ENCODE measurements at places on chromosomes 11 and 22.

GRCh38 chr11:118198370-118198769, 21.9 kb upstream of the SCN2B start:
- DNase-seq: peak; percentile 67

DNA sequence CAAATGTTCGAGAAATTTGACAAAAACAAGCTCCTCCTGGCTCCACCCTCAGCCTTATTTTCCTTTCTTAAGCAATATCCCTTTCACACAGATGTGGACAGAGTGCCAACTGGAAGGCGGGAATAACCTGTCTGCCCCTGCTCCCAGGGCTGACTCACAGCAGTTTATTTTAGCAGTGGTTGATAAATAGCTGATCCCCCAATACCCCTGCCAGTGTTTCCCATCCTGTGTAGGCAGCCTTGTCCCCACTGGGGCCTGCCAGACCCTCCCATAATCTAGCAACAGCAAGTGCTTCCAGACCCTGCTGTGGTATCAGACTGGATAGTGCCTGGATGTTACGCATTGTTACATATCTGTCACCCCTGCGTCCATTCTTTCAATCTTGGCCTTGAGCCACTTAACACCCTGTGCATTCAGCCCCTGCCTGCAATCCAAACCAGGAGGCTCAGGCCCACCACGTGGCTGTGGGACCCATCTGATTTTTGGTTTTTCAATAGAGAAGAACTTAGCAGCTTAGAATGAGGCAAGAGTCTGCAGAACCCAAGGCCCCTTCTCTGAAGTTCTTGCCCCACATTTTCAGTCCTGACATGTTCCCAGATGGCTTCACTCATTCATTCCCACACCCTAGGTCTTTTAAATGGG, 53.7 kb downstream of the PARVA start:
- peak; percentile 96 for DNase-seq

DNA sequence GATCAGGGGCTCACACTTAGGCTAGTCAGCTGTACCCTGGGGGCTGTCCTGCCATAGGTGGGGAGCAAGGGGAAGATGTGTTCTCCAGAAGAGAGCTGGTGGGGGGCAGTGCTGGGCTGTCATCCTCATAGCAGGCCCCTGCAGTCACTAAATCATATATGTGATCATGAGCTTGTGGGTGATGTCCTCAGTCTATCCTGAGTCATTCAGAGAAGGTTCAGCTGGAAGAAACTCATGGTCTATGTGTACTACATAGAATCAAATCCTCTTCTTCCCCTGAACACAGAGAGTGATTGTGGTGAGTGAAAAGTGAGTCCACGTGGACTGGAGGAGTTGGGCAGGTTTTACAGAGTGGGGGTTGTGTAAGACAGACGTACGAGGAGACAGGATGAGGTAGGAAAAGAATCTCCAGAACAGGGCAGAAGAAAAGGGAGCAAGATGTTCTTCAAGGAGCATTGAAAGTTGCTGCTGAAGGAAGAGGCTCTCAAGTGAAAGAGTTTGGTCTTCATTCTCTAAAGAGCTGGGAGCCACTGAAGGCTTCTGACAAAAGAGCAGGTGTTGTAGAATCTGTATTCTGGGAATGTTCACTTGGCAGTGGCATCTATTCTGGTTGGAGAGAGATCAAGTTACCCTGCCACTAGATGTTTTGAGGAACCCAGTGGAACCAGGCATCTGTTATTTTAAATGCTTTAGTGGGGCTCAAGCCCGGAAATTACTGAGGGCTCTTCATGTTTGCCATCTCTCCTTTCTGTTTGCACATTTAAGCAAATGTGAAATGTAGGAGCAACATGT, 68.9 kb downstream of the C22orf31 start:
- no peak for DNase-seq

DNA sequence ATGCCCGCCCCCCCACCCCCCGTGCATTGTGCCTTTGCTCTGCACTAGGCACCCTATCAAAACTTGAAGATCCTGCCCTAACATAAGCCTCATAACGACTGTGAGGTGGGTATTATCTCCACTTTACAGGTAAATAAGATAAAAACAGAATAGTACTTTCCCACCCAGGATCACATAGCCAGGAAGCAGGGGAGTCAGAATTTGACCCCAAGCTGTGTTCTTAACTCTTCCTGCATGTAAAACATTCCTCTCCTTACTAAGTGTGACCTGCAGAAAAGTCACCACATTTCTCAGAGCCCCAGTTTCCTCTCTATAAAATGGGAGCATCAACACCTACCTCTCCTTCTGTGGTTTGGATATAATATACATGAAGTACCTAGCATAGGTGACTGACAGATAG, 18.2 kb upstream of the ANKK1 start:
- DNase-seq: no peak

GRCh38 chr11:102382384-102382783, 35.4 kb downstream of the BIRC2 start:
- DNase-seq: no peak

DNA sequence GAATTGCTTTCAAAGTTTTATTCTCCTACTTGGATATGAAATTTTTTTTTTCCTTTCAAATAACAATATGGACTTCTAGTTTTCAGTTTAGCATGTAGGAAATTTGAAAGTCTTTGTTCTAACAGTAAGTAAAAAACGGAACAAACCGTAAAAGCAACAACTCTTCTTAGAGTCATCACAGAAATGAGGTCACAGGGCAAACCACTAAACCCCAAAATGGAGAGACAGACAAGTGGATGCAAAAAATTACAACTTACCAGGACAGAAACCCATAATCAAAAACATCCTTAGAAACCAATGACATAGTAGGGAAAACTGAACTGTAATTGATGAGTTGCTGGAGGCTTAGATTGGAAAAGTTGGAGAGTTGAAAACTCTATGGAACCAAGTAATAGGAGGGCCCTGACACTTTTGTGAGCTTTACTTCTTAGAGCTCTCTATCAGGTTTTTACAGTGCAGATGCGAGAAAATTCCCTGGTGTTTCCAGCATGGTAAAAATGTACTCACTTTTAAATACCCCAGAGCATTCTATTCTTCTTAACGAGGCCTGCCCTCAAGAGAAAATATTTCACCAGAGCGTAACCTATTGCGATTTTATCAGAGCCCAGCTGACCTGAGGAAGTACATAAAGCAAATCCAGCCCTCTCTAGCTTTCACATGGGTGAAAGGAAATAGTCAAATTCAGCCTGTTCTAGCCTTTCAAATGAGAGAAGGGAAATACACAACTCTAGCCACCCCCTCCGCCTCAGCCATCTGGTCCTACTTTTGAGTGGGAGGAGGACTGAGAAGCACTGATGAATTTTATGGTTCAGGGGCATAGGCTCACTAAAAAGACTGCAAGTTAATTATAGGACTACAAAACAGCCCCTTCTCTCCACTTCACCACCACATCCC, 39.1 kb downstream of the CASP12 start:
- DNase-seq: no peak

DNA sequence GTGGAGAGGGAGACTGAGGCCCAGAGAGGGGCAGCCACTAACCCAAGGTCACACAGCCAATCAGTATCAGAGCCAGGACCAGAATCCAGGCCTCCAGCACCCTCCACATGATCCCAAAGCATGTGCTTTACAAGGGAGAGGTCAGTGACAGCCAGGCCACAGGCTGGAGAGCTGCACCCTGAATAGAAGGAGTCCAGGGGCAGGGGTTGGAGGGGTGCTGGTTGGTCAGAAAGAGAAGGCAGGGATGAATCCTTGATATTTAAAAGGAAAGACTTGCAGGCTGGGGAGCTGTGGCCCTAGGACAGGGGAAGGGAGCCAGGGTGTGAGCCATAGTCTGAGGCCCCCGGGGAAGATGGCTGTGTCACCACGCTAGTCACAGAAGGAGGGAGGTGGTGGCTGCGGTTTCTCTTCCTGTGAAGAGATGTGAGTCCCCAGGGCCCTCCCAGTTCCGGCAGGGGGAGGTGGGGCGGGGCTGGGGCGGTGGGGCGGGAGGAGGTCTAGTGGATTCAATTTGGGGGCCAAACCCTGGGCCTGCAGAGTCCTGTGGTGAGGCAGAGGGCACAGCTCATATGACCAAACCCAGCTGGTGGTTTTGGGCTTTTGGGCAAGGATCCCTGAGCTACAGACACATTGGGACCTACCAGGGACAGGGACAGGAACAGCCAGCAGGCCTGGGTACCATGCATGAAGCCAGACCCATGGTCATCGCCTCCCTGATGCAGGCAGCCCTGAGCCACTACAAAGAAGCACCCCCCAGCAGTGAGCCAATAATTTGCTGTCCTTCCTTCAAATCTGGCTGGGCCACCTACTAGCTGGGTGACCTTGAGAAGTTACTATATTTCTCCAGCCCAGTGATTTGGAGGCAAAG, 14.0 kb downstream of the RAC2 start:
- peak; percentile 19 for DNase-seq

DNA sequence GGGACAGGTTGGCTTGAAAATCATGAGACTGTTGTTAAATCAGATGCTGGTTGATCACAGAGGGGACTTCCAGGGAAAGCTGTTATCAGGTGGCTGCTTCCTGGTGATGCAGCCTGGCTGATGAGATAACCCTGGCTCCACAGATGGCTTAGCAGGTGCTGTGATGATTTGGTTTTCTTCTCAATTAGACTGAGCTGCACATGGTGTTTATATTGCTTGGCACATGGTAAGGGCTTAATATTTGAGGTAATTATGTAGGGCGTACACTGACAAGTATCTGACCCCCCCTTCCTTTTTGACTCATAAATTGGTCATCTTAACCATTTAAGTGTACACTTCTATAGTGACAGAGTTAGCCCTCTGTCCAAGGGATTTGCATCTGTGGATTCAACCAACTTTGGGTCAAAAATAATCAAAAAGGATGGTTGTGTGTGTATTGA, 7.0 kb downstream of the RPS3 start:
- peak; percentile 25 for DNase-seq

- DNase-seq: peak; percentile 75
Measured at GRCh38 chr11:106998116-106998915, 20.0 kb downstream of the GUCY1A2 start.

DNA sequence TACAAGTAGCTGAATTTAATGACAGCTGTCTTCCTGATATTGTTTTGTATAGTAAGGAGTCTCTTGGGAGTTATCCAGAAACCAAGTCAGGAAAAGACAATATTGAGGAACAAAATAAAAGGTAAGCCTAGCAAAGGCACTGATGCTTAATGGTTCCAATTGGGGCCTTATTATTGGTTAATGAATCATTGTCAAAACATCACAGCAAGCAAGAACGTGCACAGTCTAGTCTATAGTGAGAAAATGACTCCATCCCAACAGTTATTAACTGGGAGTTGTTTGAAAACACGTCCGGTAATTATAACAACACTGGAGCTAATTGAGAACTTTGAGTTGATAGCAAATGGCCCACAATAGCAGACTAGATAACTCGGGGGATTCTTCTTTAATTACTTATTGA, 17.7 kb downstream of the BSX start:
- no peak for DNase-seq

DNA sequence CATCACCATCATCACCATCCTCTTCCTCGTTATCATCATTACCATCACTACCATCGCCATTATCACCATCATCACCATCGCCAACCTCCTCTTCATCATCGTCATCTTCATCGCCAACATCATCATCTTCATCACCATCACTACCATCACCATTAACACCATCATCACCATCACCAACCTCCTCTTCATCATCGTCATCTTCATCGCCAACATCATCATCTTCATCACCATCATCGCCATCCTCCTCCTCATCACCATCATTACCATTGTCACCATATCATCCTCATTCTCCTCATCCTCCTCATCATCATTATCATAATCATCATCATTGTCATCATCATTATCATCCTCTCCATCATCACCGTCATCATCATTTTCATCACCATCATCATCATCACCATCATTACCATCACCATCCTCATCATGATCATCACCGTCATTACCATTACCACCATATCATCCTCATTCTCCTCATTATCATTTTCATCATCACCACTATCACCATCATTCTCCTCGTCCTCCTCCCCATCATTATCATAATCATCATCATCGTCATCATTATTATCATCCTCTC, 1498.7 kb downstream of the TBC1D22A start:
- DNase-seq: no peak

GRCh38 chr11:107682171-107682570, 29.7 kb downstream of the SLN start:
- DNase-seq: no peak

GRCh38 chr22:23084453-23085350, 14.4 kb downstream of the GNAZ start:
- no peak for DNase-seq

DNA sequence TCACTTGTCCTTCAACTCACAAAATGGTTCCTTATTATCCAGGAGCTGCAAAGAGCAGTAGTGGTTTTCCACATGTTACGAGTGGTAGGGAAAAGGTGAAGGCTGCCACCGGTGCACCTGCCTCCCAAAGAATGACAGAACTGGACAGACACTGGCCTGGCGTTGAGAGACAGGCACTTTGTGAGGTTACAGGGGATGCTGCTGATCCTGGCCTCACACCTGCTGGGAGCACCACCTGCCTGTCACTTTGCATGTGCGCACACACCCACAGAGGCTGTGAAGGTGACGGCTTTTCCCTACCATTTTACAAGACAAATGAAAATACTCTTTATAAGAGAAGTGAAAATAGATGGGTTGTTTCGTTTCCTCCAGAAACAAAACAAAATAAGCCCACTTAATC, 175.3 kb upstream of the B3GAT1 start:
- no peak for DNase-seq

GRCh38 chr11:116774661-116775060, 1.9 kb upstream of the BUD13 start:
- DNase-seq: no peak

DNA sequence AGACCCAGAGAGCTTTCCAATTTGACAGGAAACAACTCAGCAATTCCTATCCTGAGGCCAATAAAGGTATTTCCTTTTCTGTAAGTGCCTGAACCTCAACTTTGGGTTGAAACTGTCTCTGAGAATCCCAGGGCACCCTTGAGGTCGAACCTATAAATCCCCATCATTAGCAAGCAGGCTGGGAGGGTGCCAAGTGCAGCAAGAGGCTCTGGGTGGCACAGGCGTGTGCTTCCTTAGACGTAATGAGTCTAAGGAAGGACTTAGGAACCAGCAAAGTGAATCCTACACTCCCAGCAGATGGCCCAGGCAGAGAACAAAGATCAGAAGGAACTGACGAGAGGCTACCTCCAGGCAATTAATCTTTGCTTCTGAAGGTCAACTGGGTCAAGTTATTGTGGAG, 234.3 kb upstream of the NARS2 start:
- no peak for DNase-seq

DNA sequence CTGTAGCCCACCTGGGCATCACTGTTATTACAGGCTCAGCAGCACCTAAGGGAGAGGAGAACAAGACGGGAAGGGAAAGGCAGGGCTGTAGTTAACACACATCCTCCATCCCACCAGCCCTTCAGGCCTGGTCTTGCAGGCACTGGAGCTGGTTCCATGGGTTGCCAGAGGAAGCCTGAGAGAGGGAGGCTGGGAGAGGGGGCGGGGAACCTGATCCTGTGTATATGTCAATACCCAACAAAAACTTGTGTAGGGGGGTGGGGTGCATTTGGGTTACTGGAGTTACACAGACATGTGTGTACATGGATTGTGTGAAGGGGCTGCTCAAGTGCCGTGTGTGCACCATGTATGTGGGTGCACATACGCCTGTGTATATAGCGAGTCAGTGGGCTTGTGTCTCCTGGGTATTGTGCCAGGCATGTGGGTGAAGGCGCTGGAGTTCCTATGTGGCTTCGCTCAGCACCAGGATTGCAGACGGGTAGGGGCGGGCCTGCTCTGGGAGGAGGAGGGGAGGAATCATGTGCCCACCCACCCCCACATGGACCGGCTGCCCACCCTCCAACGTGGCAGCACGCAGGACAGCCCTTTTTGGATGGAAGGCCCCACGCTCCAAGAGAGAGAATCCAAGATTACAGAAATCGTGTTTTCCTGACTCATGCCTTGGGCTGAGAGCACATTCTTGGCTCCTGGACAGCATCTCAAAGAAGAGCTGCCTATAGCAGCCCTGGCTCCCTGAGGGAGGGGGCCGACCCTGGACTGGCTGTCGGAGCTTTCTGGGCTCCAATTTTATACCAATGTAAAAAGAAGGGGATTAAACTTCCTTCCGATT, 4.2 kb upstream of the SERPINH1 start:
- peak; percentile 98 for DNase-seq
